ENCODE measurements at places on chromosomes 16 and 17.

- DNase-seq, result peak; percentile 78
Measured at GRCh38 chr17:39863918-39864746, at the start of gene IKZF3. IKZF3 (minus strand) TSS chr17:39864312; CDS start chr17:39864126, 186 bp downstream.

GRCh38 chr16:1780677-1781072 is 1.7 kb downstream of the SPSB3 start:
- no peak for DNase-seq

DNA sequence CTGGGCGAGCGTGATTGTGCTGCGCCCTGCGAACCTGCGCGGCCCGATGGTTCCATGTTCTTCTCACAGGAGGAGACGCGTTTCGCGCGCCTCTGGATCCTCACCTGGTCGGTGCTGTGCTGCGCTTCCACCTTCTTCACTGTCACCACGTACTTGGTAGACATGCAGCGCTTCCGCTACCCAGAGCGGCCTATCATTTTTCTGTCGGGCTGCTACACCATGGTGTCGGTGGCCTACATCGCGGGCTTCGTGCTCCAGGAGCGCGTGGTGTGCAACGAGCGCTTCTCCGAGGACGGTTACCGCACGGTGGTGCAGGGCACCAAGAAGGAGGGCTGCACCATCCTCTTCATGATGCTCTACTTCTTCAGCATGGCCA is 1.0 kb downstream of the FZD2 start:
- DNase-seq, result no peak

GRCh38 chr17:11144358-11145233 is 96.4 kb upstream of the SHISA6 start:
- peak; percentile 45 for DNase-seq

DNA sequence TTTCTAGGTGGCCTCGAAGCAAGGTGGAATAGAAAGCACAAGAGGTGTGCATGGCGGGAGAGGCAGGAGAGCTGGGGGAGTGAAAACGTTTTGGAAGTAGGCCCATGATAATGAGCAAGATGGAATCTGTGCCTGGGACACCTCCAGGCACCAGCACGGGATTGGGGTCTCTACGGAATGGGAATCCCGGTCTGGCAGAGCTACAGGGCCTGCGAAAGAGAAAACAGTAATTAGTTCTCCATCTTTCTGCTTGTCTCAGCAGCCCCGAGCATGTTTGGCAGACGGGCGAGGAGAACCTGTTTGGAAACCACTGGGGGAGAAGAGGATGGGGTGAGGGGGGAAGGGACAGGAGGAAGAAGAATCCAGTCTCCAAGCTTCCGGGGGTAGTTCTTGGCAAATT is 258.7 kb downstream of the SOX9 start:
- no peak for DNase-seq

DNA sequence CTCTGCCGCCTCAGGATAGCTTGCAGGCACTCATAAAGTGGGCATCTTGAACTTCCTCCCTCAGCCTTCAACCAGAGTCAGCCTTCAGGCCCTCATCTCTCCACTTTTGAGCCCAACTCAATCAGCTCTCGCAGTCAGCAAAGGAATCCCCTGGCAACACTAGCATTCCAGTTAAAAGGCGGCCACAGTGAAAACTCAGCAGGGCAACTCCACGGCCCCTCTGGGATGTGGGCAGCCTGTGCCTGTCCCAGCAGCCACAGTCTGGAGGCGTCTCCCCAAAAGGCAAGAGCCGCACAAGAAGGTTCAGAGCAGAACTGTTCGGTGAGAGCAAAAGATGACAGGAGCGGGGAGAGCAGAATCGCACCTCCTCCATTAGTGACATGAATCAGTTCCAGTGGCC is 9.0 kb downstream of the TMEM11 start:
- DNase-seq, result no peak

- DNase-seq, result peak; percentile 15
Measured at GRCh38 chr16:60203525-60204124, 1469.5 kb upstream of the GOT2 start.

DNA sequence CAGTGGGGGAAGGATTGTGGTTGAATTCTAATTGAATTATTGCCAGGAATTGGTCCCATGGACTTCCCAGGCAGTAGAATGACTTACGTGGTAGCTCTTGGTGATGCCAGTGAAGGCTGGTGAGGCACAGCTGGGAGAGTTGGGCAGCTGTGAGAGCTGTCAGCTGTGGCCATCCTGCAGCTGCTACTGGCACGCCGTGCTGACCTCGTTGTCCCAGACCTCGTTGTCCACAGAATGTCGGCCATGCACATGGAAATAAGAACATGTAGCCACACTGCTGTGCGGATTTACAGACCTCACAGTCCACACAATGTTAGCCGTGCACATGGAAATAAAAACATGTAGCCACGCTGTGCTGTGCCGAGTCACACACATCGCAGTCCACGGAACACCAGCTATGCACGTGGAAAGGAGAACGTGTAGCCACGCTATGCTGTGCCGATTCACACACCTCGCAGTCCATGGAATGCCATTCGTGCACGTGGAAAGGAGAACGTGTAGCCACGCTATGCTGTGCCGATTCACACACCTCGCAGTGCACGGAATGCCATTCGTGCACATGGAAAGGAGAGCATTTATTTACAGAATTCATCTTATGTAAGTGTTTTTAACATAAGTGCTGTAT is 59.2 kb downstream of the BANP start:
- DNase-seq, result no peak

DNA sequence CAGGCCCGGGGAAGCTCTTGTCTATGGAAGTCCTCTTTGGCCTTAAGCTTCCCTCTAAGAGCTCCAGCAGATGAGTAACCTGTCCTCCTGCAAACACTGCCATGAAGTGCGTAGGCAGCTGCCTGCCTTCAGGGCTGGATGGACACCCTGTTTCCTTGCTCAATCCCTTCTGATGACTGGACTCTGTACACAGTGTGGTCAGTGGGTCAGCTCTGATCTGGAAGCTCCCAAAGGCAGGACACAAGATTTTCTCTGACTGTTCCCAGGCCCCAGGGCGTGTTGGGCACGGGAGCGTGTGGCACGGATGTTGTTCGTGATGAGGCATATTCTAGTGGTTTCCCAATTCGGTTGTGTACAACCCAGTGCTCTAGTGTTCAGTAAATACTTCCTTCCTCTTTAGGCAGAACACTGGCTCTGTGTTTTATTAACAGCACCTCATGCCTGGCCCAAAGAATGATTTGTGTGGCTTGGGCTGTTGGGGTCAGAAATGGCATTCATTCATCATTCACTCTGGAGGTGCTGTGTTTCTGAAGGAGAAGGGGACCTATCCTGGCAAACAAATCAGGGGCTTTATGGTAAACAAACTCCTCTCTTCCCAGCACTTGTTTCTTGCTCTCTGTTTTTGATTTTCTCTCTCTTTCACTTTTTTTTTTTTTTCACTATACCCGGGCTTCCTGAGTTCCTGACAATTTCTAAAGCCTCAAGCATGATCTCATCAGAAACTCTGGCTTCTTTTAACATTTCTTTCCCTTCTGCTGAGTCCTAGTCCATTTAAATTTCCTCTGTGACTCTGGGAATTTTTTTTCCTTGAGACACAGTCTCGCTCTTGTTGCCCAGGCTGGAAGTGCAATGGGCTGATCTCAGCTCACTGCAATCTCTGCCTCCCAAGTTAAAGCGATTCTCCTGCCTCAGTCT is 12.0 kb upstream of the RNF157 start:
- DNase-seq, result no peak

- no peak for DNase-seq
Measured at GRCh38 chr17:17506181-17506741, 10.1 kb upstream of the RASD1 start.

GRCh38 chr16:65413861-65414260 is 292.0 kb upstream of the CDH11 start:
- no peak for DNase-seq

GRCh38 chr16:78386557-78387324 is 287.3 kb downstream of the WWOX start:
- DNase-seq, result no peak

- no peak for DNase-seq
Measured at GRCh38 chr16:81876273-81876900, 97.3 kb downstream of the PLCG2 start.

GRCh38 chr17:67696853-67697498 is 20.8 kb upstream of the NOL11 start:
- no peak for DNase-seq

DNA sequence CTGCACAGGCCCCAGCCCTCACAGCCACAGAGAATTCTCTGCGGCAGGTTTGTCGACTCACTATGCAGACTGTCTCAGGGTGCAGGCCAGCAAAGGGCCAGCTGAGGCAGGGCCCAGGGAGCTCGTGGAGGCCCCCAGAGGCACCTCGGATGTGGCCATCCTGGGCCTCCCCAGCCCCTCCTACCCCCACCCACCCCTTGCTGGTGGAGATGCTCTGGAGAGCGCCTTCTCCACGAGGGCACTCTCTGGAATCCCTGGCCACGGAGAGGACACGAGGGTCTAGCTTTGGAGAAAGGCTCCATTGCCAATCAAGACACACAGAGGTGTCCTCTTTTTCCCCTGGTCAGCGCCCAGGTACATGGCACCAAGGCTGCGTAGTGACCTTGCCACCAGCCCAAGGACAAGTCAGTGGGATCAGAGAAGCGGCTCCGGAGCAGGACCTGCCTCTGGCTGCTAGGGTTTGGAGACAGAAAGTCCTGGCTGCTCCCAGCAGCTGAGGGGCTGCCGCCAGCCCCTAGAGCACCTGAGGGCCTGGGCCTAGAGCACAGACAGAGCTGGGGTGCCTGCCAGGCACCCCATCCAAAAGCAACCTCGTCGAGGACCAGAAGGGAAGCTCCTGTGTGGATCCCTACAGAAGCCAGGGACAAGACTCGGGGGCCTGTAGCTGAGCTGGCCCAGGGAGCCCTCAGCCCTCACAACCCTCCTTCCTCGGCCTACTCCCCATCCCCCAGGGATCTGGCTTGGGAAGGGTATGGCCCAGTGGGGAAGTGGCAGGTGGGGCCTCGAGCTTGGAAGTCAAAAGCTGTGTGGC is 18.7 kb downstream of the ARL2BP start:
- no peak for DNase-seq

- peak; percentile 38 for DNase-seq
Measured at GRCh38 chr16:57371494-57372371, 557 bp upstream of the CX3CL1 start.

DNA sequence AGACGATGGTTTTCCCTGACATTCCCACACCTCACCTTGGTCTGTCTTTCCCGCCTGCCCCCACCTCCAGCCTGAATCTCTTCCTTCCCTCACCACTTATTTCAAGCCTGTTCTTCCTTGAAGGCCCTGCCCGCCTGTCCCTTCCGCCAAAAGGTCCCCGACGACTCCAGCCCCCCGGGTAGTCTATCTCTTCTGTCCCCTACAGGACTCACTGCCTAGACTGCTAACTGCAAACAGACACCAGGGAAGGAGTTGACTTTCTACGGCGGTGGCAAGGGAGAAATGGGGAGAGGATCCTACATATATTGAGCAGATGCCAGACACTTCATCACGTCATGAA is 53.7 kb downstream of the NT5M start:
- DNase-seq, result no peak

GRCh38 chr17:11720816-11721215 is 122.5 kb downstream of the DNAH9 start:
- DNase-seq, result no peak

DNA sequence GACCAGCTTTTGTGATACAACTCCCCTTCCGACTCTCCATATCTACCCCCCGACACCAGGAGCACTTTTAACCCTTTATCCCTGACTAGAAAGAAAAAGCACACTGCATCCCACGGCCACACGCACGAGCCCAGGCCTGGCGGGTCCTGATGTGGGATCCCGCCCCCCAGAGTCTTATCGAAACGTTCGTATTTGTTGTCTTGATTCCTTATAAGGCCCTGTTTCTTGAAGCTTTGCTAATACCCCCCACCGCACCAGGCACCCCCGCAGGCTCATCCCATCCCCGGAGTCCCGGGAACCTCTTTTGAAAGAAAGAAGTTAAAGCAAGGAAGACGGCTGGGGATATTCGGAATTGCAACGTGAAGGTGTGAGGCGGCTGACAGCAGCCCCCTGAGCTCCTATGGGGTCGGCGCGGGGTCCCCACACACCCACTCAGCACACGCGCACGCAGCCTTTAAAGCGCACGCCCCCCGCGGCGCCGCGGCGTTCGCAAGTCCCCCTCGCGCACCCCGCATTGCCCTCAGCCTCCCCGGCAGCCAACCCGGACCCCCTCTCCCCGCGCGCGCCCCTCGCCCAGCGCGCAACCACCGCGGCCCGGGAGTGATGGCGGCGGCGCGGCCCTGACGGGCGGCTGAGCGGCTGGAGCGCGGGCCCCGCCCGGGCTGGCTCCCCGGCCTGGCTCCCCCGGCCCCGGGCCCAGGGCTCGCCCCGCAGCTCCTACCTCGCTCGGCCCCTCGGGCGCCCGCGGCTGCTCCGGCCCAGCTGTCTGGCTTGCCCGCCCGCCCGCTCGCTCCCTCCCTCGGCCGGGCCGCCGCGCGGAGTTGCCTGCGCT is 448 bp downstream of the STAT5B start:
- DNase-seq, result no peak

DNA sequence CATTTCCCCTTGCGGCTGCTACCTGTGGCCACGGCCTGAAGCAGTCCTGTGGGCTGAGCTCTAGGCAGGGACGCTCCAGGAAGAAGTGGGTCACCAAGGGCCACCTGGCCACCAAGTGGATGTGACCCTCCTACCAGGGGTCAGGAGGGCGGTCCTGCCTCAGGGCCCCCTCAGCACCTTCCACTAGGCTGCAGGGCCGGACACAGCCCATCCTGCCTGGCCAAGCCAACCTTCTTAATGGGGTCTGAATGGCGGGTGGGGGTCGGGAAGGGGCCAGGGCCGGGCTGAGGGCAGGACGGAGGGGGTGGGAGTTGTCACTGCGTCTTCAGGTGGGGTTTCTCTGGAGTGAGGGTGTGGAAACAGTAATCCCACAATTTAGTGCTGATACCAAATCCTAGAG is 13.2 kb upstream of the MLKL start:
- no peak for DNase-seq

DNA sequence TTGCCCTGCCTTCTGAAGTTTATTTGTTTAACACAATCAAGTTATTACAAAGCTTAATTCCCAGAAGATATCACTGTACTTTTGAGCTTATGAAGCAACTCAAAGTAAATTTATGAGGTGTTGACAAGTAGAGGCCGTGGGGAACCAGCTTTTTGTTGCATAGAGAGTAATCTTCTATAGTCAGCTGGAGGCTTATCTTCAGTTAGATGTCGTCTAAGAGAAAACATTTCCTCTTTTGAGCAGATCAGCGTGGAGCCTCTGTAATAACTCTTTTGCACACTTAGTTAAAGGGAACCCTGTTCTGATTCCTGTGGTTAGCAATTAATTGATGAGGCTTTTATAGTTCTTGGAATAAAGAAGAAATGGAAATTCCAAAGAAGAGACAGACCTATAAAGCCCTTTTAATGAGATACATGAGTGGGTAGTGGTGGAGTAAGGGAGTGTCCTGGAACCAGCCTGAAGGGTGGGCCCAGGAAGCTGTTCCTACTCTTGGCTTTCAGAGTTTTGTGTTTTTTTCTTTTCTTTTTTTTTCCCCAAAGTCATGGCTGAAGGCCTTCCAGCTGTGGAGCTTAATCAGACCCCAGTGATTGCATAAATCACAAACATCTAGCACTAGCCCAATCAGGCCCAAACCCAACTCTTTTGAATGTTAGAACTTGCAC is 28.9 kb upstream of the MAP3K14 start:
- no peak for DNase-seq

- no peak for DNase-seq
Measured at GRCh38 chr16:65959983-65960382, 406.5 kb upstream of the CDH5 start.
